Suprapubic skin (tissue), 4 donors: ENCODE measurements at places on chromosomes 1 and 21. TPM values are rescaled to one million over a fixed set of nuclear protein-coding genes. Genes with fewer than 3 reads are reported as not detected.

HSD11B1 gene
- 53.0 TPM for total RNA-seq

SMIM1 gene
- total RNA-seq: 8.4 TPM

CRYAA gene
- not detected for total RNA-seq

OLFML2B gene
- total RNA-seq: 5.2 TPM

ZBTB8B gene
- not detected for total RNA-seq

MAEL gene
- not detected for total RNA-seq
